ENCODE measurements at places on chromosomes 5 and 9.

DNA sequence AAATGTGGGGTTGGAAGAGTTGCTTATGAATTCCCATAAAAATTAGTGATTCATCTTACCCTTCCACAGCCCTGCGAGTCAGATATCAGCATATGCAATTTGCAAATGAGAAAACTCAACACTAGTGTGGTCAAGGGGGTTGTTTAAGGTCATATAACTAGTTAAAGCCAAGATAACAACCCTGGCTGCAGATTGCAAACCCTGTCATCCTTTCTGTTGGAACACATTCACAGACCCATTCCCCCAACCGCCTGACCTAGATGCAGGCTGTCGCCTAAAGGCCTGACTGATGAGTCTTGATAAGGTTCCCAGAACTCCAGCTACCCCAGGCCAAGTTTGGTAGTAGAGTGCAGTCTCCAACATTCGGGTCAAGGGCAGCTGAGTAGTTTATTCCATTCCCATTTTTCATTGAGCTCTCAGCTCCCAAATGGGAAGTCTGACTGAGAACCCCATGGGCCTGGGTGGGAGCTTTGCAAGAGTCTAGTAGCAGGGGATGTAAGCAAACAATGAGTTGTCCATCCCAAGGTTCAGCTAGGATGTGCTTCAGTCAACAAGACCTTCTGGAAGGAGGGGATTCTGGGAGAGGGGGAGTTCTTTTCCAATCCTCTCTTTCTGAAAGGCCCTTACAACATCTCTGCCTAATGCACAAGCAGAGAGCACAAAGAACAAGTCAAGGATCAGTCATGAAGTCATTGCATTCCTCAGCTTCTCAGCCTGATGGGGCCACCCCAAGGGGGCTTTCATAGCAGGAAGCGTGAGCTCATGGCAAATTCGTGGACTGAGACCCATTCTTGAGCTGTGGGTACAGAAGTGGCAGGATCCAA lies 40.3 kb downstream of the ADAM19 start:
- DNase-seq = no peak

GRCh38 chr9:98256756-98257155 lies 1.3 kb upstream of the TBC1D2 start:
- no peak for DNase-seq

- peak; percentile 12 for DNase-seq
Measured at GRCh38 chr9:86700629-86701028, 246.7 kb downstream of the GAS1 start.

DNA sequence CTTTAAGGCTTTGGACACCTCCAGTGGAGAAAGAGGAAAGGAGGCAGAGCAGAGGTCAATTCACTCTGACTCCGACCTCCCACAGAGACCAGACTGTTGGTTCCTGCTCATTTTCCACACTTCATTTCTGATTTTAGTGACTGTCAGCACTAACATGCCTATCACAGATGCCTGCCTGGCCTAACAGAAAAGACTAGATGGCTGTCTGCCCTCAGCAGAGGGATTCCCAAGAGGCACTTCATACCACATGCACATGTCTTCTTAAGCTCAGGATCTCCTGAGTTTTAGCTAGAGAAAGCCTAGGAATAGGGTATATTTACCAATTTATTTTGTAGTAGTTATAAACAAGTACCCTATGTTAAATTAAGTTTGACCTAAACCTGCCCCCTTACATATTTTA lies 336.0 kb downstream of the ENC1 start:
- DNase-seq = no peak

DNA sequence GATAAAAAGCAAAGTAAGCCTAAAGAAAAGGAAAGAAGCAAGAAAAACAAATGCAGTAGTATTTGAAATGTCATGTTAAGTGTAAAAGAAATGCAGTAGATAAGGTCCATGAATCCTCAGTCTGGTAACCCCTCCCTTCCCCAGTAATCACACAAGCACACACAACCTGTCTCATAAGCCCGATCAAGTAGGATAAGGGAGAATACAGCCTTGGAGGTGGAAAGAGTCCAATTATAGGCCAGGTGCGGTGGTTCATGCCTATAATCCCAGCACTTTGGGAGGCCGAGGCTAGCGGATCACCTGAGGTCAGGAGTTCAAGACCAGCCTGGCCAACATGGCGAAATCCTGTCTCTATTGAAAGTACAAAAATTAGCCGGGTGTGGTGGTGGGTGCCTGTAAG lies 117.9 kb downstream of the GADD45G start:
- DNase-seq = no peak

DNA sequence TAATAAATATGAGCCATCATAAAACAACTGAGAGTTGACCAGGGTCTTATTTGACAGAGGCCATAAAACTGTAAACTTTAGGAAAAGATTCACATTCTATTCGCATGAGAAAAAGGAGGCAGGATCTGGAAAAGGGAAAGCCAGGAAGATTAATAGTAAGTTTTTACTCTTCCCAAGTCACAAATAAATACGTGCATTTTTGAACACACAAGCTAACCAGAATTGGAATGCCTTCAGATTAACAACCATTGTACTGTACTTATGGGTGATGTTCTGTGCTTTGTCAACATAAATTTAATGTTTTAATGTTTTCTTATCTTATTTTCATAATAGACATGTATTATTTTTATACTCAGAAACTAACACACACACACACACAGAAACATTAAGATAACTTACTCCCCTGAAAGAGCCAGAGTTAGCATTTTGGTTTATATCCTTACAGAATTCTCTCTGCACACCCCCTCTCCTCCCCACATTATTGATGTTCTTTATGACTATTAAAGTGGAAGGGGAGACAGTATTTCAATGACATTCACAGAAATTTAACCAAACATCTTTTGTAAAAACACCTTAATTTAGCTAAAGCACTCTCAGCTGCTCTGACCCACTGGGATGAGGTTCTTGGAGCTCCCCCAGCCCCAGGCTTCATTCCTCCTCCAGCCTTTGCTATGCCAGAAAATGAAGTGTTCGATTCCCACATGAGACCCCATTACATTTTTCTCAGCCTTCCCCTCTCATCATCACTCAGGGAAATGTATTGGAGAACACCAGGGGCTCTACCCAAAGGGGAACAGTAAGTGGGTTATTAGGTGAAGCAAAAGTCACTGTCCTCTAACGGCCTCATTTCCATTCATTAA lies 155.5 kb downstream of the ESM1 start:
- DNase-seq = no peak
